ENCODE measurements at places on chromosomes 3 and 15.

- no peak for DNase-seq
Observed at GRCh38 chr15:51203797-51204196, 109.1 kb upstream of the TNFAIP8L3 start.

GRCh38 chr3:53142986-53143385 is 12.8 kb upstream of the RFT1 start:
- DNase-seq = no peak

DNA sequence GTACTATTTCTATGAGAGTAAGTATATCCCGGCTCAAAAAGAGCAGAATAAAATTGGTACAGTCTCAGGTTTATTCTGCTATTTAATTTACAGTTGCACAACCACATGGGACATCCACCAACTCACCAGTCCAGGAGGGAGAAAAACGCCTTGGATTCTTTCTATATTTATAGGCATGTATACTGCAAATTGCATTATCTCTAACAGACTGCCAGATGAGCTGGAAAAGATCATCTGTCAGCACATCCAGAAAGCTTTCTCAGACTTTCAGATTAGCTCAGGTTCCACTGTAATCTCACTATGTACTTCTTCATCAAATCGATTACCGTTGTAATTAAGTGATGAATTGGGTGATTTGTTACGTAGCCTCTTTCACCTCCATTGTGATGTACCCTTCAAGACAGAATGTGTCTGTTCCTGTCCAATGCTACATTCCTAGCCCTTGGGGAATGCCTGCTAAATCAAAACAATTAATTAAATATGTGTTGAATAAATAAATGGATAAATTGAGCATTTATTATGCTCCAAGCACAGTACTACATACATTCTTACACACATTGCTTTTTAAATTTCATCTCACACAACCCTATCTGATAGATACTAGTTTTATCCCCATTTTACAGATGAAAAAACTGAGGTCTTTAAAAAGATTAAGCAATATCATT is 38.1 kb upstream of the TMC3 start:
- DNase-seq = no peak

GRCh38 chr3:61580982-61581643 is 19.7 kb downstream of the PTPRG start:
- no peak for DNase-seq

GRCh38 chr15:89402518-89402805 is 67.8 kb upstream of the POLG start:
- DNase-seq = no peak

DNA sequence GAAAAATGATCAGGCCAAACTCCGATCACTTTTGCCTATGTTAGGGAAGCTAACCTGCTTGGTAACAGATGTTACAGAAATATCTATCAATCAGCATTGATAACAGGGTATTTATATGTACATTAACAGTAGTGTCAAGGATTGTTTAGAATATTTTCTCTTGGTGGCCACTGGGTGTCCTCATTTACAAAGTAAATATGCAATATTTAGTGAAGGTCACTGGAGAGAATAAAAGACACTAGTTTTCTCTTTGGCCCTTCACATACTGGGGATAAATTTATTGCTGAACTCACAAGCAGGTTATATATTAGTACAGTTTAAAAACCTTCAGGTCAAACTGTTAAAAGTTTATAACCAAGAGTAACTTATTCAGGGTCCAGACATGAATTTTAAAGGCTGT is 69.0 kb downstream of the TIGIT start:
- no peak for DNase-seq

DNA sequence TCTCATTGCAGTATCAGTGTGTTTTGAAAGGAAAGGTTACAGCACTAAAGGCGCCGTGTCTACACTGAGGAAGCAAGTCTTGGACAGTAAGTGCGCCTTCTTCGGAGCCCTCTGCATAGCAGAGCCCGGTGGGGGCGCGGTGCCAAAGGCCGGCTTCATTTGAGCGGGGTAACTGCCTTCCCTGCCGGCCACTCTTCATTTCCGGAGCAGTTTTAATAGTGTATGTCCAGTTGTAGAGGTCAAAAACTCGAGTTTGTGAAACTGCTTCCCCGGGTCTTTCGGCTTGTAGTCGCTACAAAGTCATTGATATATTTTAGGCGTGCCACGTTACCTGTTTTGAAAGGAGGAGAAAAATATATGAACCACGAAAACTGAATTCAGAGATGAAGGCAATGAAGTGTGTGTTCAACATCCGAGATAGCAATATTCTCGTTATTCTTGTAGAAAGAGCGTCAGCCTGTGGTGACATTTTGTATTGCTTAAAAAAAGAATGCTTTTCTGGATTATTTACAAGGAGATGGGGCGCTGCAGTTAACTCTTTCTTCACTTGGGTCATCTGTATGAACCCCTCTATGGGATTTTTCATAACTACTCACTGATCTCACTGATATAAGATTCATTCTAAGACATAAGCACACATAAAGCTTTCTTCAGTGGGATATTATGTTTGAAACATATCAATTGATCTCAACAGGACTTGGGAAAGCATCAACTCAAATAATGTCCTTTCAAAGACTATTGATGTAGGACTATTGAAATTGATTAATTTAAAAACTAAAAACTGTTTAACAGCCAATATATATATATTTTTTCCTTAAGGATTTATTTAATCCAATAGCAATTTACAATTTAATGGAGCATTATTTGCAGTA is 3.0 kb downstream of the ALCAM start:
- peak; percentile 6 for DNase-seq

- no peak for DNase-seq
Observed at GRCh38 chr3:99997293-99997692, 117.0 kb downstream of the FILIP1L start.

DNA sequence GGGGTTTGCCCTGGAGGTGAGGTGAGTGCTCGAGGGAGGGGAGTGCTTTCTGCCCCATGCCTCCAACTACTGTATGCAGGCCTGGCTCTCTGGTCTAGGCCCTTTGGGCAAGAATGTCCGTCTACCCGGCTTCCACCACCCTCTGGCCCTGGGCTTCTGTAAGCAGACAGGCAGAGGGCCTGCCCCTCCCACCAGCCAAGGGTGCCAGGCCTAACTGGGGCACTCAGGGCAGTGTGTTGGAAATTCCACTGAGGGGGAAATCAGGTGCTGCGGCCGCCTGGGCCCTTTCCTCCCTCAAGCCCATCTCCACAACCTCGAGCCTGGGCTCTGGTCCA is 9.4 kb downstream of the DLL4 start:
- DNase-seq = no peak

GRCh38 chr3:62768896-62769295 is 106.3 kb downstream of the CADPS start:
- no peak for DNase-seq

DNA sequence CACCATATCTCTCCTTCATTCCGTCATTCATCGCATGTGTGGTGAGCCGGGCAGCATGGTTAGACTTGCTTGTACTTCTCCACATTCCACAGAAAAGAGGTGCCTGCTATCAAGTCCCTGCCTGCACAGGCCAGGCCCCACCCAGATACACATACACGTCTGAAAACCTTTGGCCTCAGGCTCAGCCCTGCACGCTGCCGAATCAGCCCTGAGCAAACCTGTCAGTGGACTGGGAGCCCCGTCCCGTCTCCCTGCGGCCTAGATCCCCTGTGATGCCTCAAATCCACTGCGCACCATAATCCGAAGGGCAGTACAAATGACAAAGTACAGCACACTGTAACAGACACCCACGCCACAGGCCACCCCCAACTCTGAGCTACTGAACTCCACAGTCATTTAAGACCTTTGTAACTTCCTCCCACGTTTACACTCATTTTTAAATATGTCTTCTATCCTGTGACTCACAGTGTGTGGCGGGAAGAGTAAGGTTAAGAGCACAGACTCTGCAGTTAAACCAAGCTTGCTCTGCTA is 67.1 kb downstream of the MB21D2 start:
- DNase-seq = no peak

DNA sequence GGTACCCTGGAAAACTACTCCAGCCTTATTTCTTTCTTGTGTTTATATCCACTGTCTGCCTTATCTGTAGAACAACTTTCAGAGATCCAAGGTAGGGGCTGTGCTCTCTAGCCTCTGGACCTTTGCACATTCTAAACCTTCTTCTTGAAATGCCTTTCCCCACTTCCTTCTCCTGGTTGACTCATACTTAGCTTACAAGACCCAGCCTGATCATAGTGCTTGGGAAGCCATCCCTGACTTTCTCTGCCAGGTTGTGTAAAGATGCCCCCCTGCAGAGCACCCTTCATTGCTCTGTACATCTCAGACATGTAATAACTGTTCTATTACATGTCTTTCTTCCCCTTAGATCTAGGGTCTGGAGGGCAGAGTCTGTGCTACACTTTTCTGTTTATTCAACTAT is 50.1 kb downstream of the PPM1L start:
- no peak for DNase-seq

DNA sequence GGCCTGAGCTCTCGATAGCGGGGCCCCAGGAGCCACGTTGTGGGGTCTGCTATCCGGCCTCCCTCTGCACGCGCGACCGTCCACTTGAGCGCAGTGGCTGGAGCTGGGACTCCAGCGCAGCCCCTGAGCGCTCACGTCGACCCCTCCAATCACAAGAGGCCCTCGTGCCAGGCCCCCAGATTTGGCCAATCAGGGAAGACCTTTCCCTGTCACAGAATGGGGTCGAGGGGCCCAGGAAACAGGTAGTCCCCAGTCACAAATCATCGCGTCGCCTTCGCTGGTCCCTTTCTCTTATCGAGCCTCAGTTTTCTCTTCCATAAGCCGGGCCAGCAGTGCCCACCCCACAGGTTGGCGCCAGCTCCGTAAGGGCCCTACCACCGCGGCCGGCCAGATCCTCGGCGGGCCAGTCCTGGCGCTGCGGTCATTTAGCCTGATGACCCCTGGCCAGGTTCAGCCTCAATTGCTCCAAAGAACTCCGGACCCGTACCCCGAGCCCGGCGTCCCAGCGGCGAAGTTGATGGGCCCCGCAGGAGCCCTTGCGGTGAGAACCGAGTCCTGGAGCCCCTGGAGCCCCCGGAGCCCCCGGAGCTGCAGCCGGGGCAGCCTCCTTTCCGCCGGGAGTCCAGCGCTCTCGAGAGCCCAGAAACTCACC is 435 bp downstream of the ALDH1L1 start:
- no peak for DNase-seq

- DNase-seq = no peak
Observed at GRCh38 chr3:129794311-129795185, 99.0 kb downstream of the TMCC1 start.

- no peak for DNase-seq
Observed at GRCh38 chr3:108380128-108380795, 83.9 kb downstream of the HHLA2 start.

DNA sequence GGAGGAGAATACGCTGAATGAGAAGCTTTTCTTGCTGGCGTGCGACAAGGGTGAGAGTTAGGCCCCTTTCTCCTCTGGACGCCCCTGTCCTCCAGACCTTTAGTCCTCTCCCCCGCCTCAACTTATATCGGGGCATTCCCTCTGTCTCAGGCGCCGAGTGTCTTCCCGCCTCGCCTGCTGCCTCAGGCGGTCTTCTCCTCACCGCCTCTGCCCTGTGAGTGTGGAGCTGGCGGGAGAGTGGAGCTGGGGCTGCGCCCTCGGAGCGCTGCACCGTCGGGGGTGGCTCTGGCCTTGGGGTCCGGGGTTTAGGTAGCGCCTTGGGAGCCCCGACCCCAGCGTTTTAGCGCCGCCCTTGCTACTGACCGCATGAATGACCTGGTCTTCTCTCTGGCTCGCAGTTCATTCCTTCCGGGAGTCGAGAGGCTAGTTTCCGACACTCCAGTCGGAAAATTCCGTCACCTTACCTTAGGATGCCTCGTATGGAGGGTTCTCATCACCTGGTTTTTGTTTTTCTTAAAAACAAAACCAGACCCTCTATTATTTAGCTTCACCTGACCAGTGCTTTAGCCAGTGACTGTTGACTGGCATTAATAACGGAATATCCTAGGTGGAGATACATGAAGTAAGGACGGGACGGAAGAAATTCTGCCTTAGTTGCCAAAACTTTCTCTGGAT is 985 bp downstream of the TRPC1 start:
- DNase-seq = peak; percentile 3

DNA sequence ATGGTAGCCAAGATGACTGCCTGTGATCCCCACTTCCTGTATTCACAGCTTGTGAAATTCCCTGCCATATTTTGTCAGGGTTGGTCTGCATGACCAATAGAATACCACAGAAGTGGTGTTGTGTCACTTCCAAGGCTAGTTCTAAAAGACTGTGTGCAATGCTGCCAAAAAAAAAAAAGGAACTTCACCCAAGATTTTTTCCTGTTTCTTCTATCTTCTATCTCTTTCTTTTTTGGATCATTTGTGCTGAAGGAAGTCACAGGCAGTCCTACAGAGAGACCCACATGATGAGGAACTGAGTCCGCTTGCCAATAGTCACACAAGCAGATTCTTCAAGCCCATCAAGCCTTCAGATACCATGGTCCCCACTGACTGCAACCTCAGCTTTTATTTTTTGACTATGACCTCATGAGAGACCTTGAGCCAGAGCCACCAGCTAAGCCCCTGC is 18.1 kb upstream of the RAF1 start:
- no peak for DNase-seq

GRCh38 chr15:40338921-40339620 is 1.7 kb downstream of the CCDC9B start:
- no peak for DNase-seq

DNA sequence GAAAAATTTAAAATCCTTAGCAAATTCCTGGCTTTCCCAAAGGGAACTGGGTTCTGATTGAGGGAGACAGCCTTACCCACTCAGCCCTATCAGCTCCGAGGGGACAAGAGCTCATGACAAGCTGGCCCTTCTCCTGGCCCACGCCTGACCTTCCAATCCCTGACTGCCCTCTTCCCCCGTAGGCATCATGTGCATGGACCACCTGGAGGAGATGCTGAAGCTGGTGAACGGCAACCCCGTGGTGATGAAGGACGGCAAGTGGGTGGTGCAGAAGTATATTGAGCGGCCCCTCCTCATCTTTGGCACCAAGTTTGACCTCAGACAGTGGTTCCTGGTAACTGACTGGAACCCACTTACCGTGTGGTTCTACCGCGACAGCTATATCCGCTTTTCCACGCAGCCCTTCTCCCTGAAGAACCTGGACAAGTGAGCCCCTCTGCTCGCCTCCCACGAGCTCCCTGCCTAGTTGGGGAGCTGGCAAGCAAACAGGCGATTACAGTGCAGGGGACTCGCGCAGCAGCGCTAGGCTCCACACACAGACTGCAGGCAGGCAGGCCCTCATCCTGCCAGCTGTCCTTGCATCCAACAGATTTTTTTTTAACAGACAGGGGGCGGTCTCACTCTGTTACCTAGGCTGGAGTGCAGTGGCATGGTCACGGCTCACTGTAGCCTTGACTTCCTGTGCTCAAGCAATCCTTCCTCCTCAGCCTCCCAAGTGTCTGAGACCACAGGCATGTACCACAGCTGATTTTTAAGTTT is 16.8 kb downstream of the RPUSD3 start:
- DNase-seq = no peak

GRCh38 chr15:59140422-59141226 is 35.7 kb downstream of the CCNB2 start:
- DNase-seq = no peak

DNA sequence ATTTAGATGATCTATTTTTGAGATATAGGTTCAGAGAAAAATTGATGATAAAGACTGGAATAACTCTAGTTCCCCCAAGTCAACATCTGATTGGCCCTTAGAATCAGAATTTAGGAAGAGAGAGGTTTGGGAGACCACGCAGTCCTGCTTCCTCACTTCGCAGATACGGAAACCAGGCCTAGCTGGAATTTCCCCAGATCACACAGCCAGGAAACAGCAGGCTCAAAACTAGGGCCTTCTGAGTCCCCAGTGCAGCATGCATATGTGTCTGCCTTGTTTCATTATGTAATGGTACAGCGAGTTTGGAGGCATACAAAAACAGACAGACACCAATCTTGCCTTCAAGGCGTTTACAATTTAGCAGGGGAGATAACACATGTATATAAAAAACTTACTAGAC is 177.1 kb upstream of the ICE2 start:
- DNase-seq = no peak

All from stimulated activated CD8-positive, alpha-beta memory T cell treated with anti-CD3 and anti-CD28 coated beads, Interleukin-12 subunit alpha, Interleukin-12 subunit beta, amount 100 ng/mL, for 4 hours (primary cell).